ENCODE measurements at places on chromosomes 4 and X. TPM values are rescaled to one million over a fixed set of nuclear protein-coding genes. Genes with fewer than 3 reads are reported as not detected.

DNA sequence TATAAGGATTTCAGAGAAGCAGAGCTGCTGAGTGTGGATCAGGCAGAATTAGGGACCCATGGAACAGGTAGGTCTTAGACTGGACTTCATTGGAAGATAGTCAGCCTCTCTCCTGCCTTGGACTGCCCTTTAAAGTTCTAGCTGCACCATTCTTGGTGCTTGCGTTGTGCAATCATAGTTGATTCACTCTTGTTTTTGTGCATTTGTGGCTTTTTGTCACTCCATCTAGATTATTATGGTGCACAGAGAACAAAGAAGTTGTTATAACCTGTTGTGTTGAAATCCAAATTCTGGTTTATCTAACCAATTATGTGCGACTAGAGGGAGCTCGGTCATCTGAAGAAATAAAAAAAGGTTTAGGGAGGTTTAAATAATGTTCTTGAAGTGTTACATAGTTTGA, 59.3 kb downstream of the JADE1 start:
- DNase-seq = no peak

GRCh38 chr4:150371869-150372268, 210.1 kb upstream of the MAB21L2 start:
- DNase-seq = no peak

DNA sequence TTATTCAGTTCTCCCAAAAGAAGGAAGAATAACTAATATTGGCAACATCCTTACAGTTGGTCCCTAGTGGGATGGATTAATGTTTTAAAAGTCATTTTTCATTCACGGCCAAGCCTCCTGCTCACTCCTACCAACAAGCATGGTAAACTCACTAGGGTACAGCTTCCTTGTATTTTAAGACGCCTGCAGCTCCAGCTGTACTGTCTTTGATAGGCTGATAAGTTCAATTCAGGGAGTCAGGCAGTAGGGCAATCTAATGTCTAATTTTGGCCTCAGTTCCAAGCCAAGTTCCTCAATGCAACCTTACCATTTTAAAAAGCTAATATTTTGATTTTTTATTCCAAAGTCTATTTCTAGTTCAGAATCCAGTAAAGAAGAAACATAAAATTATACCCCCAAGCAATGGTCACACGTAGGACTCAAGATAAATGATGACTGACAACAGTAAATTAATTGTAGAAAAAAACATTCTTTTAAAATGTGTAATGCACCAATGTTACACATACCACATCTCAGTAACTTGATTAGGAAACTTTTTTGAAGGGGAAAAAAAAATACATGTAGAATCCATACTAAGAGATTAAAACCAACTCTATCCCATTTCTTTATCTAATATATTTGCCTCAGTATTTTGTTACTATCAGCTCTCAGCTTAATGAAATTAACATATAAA, 9.3 kb downstream of the LCORL start:
- no peak for DNase-seq

DNA sequence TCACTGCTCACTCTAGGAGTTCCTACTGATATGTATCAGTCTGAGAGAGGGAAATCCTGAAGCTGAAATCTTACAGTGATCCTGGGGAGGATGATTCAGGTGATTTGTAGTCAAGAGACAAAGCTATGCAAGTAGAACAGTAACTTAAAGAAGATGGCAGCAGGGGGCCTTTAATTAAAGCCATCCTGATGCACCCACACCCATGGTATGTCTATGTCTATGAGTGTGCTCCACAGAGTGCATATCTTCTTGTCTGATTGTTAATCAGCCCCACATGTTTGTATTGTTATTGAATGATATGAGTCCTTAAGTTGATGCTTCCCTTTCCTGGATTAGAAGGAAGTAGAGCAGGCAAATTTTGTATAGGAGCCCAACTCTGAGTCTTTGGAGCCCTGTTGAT, 78.8 kb downstream of the NHS start:
- DNase-seq = no peak

GRCh38 chrX:138018145-138018799, 452.3 kb downstream of the ZIC3 start:
- no peak for DNase-seq

- no peak for DNase-seq
Observed at GRCh38 chr4:152045807-152046571, 285.2 kb upstream of the GATB start.

DNA sequence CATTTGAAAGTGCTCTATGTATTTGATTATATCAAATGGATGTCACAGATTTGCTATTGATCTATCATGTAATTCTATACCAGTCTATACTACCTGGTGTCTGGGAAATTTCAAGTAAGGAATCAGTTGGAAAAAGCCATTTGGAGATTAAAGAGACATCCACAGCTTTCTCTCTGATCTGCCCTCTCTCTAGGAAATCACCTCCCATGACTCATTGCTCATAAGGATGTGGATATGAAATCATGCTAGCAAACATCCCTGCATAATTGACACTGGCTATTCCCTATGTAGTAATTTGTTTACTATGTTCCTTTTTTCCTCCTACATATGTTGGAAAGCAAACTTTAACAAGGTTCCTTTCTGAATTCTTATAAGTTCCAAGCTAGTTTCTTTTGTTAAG, 94.3 kb downstream of the TEX13A start:
- DNase-seq = no peak

DNA sequence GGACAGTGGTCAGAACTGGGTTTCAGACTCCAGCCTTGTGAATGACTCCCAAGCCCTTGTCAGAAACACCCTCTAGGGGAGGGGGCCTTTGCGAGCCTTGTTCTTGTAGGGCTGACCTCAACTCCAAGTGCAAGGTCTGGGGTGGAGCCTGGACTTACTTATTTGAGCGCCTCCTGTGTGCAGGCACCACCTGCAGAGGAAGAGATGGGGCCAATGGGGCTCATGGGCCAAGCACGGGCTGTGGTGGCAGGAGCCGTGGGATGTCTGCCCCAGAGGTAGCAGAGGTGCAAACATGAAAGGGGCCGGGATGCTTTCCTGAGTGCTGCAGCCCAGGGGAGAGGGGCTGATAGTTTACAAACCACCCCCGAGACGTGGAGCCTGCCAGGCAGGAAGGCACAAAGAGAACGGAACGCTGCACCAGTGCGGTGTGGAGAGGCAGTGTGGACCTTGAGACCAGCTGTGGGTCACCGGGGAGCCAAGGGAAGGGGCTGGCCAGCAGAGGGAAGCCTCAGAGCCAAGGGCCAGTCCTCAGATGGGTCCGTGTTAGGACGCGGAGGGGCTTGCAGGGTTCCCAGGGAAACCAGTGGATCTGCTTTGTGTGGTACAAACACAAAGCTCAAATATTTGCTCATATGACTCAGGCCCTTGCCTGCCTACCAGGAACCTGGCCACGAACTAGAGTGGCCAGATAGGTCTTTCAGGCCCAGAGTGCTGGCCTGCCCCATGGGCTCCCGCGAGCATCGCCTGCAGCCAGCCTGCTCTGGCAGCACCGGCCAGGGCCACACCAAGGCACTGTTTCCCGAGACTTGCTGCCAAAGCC, 8.7 kb upstream of the TADA2B start:
- no peak for DNase-seq

- no peak for DNase-seq
Observed at GRCh38 chr4:17132226-17132625, 233.8 kb upstream of the LDB2 start.

DNA sequence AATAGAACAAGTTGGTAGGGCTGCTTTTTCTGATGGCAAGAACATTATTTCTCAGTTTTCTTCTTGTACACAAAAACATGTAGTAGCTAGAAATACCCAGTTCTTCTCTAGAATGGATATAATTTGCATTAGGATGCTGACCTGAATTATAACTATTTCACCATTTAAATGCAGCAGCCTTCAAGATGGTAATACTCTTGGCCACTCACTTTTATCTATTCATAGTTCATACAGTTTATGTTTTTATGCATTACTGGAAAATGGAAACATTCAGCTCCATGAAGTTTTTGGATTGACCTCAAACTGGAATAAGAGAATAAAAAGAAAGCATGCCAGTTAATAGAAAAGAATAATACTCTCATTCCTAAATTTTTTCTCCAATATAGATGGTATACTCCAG, 487.4 kb downstream of the PABPC4L start:
- DNase-seq = no peak

- no peak for DNase-seq
Observed at GRCh38 chr4:32477518-32477917, 1757.3 kb downstream of the PCDH7 start.

- DNase-seq = no peak
Observed at GRCh38 chr4:14790494-14790893, 211.8 kb upstream of the CPEB2 start.

DNA sequence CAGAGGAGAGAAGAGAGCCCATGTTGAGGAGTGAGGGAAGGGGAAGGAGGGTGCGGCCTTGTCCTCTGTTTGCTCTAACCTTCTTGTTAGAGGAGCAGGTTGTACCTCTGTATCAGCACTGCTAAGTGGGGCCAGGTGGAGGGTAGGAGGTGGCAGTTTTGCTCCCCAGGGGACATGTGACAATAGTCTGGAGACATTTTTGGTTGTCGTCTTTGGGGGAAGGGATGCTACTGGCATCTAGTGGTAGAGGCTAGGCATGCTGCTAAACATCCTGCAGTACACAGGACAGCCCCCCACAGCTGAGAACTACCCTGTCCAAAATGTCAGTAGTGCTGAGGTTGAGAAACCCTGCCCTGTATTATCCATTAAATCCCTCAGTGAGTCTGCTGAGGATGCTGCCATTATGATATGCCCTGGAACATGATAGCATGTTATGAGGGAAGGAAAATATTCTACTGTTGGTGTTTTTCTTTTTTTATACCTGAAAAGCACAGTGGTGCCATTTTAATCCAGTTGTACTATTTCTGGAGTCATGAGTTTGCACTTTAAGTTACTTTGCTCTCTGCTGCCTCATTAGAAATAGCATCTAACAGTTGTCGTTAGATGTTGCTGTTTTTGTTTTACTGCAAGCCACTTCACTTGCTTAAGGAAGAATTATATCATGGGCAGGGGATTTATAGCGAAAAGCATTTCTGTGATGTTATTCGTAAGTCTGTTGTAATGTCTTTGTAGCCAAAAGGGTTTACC, 90.6 kb downstream of the LRP2BP start:
- no peak for DNase-seq

DNA sequence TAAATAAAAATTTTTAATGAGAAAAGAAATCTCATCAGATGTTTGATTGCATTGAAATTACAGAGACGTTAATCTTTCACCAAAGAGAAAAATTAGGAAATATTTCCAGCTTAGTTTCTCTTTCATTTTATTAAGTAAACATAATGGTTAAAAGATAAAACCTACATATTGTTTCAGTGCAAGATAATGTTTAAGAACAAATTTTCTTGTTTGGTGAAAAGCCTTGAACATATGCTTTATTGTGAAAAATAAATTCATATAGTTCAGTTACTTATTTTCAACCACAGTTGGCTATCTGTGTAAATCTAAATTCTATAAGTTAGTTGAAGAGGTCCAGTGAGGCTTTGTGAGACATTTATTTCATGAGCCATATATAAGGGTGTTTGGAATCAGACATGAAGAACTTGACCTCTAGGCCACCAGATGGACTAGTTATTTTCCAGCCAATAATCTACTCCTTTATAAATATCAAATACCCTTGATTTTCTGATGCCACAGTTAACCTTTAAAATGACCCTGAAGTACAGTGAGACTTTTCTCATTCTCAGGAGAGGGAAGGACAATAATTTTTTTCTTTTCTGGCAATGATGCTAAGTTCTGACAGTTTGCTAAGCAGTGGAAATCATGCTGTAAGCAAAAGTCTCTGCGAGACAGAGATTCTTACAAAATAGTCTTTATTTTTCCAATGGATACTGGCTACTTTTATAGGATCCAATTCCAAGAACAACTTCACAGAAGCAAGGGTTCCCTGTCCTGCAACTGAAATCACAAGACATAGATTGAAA, 2.5 kb downstream of the ARSJ start:
- no peak for DNase-seq

- no peak for DNase-seq
Observed at GRCh38 chr4:5267408-5267807, 216.1 kb downstream of the STK32B start.

GRCh38 chr4:182944484-182945213, 27.5 kb upstream of the DCTD start:
- DNase-seq = no peak

DNA sequence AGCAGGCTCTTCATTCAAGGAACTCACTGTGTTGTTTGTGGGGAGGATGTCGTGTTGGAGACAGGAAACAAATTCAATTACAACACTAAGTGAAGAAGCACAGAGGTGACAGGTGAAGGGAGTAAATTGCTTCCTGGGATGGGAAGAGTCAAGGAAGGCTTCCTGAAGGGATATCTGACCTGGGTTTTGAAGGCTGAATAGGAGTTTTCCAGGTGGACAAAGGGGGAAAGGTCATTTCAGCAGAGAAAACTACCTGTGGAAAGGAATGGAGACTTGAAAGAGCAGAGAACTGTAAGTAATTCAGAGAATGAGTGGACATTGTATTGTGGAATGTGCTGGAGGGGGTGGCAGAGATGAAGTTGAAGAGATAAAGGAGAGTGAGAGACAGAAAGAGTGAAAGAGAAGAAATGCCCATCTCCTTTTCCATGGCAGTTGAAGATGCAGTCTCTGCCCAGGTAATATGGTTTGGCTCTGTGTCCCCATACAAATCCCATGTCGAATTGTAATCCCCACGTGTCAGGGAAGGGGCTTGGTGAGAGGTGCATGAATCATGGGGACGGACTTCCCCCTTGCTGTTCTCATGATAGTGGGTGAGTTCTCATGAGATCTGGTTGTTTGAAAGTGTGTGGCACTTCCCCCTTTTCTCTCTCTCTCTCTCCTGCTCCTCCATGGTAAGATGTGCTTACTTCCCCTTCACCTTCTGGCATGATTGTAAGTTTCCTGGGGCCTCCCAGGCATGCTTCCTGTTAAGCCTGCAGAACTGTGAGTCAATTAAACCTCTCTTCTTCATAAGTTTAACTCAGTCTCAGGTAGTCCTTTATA, 205.7 kb upstream of the BCOR start:
- DNase-seq = no peak

- no peak for DNase-seq
Observed at GRCh38 chr4:121786221-121786620, 14.9 kb upstream of the EXOSC9 start.

GRCh38 chrX:9396930-9397329, 67.9 kb upstream of the TBL1X start:
- DNase-seq = no peak

RAI2 gene
- total RNA-seq = 6.7 TPM

S100P gene
- 11.1 TPM for total RNA-seq

HOPX gene
- 2,448 TPM for total RNA-seq

L1CAM gene
- total RNA-seq = 12.9 TPM

LINC00632 gene
- total RNA-seq = 25.2 TPM

ZNF711 gene
- 3.2 TPM for total RNA-seq

AREG gene
- total RNA-seq = 13.0 TPM

HTN3 gene
- total RNA-seq = not detected

ADH1C gene
- not detected for total RNA-seq
